ENCODE measurements at places on chromosomes 2 and 18.

DNA sequence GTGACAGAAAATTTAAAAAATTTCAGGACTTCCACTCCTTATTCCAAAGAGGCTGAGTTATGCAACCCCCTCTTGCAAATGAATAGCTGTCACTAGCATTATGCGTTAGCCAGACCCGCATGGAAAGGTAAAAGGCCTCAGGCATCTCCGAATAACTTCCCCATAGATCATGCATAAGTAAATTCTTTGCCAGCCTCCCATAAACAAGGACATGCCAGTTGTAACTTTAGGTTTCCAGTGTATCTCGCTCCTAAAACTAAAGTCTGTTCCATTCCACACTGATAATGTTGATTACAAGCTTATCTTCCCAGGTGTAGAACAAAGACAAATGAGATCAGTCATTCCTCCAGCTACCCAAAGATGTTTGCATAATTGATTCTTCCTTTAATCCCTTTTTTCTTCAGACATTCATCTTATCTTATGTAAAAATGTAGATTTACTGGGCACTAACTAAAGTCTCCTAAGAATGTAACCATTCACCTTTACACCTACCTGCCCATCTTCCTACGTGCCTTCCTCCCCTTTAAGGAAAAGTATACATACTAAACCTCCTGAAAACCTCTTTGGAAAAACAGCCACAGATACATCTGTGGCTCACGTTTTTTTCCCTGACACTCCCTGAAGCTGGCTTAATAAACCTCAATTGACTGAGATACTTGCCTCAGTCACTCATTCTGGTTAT lies 13.6 kb upstream of the NFU1 start:
- no peak for DNase-seq

DNA sequence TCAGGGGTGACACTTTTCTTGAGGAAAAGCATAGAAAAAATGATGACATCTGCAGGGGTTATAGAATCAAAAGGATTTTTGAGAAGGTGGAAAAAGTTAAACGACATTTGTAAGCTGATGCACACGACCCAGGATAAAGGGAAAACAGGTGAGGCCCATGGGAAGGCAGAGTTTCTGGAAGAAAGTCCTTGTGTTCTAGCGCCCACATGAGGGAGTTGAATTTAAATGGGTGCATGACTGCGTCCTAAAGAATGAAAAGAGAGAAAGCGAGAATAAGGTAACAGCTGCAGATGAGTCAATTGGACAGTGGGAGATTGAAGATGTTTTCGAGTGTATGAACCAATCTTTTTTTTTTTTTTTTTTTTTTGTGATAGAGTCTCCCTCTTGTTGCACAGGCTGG lies 158.1 kb downstream of the GALR1 start:
- DNase-seq: no peak

GRCh38 chr2:73006969-73007710 lies 64.4 kb downstream of the SFXN5 start:
- no peak for DNase-seq

DNA sequence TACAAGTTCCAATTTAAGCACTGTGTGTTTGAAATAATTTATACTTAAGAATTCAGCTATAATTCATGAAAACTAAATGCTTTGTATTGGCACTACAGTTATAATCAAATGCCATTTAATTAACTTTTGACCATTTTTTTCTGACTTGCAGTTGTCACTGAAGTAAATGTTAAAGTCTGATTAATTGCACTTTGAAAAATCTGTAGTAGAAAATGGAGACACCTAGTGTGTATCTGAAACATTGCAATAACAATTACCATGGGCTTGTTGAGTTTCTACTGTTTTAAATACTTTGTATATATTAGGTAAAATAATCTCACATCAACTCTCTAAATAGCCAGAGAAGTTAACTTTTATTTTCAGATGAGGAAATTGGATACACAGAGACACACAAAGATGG lies 458.6 kb upstream of the FSIP2 start:
- DNase-seq: no peak

DNA sequence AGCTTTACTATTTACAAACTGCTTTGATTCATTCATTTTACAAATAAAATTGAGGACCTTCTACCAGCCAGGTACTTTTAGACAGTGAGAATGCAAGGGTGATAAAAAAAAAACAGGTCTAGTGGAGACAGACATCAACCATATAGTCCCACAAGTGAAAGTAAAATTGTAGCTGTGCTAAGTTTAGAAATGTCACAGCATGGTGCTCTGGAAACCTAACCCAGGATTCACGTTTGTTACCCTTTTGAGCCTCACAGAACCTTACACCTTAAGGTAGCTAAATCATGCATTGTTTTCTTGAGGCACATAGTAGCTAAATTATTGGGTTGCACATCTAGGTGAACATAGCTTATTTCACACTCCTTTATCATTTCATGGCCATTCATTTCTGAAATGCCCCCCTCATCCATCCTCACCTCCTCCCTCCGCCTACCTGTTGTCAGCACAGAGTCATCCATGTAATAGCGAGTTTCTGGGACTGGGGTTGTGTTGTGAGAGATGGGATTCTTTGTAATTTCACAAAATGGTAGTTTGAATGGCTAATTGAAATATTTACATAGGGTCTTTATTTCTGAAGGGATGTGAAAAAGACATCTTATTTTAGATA lies 7.1 kb downstream of the MTA3 start:
- DNase-seq: no peak

Data from stimulated activated CD8-positive, alpha-beta memory T cell treated with anti-CD3 and anti-CD28 coated beads, Interleukin-2, amount 100 ng/mL, for 48 hours (primary cell).